ENCODE measurements at places on chromosomes 5 and 9.

DNA sequence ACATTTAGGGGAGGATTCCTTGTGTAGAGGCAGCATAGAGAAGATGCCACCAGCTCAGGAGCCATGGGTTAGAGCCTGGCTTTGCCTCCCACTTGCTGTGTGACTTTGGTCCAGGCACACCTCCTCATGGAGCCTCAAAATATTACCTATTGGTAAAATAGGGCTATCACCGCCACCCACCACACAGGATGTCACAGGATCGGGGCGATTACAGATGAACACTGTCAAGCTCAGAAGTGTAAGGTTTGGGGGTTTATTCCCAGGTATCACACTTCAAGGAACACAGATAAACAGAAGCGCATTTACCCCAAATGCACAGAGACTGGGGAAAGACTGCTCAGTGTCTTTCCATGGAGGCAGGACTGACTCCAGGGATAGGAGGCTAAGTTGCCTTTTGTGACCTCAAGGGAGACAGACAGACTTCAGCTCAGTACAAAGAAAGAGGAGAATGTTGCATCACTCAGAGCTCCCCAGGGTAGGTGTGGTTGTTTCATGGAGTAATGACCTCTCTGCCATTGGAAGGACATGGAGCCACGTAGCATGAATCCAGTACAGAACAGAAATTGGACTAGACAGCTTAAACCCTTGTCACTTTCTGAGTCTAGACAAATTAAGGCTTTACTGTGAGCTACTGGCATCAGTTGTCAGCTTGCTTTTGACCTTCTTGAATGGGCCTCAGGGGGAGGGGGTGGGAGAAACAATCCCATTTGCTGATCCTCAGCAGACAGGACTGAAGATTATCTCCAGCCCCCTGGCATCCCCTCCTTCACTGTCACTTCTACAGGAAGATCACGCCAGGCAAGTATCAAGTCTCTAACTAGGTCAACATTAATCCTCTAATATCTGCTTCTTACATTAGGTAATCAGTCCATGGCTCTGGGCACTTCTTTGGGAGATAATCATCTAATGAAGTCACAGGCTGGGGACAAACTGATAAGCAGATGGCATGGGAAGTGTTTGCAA, 6.5 kb downstream of the TRAF1 start:
- DNase-seq: no peak

DNA sequence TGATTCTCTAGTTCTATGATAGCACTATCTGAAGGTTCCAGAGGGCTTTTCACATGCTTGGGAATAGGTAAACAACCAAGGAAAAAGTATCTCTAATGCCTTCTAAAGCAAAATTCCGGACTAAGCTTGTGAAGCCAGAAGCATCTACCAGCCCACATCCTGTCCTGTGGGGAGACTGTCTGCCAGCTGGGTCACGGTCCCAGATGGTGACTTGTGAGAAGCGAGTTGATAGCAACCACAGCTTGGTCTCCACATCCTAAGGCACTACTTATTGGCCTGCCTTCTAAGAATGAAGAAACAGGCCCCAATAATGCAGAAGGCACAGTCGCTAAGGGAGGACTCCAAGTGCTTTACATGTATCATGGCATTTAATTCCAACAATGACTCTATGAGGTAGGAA, 184.1 kb upstream of the ADRA1B start:
- DNase-seq: no peak

- no peak for DNase-seq
Observed at GRCh38 chr5:95304711-95305110, 19.8 kb upstream of the MCTP1 start.

DNA sequence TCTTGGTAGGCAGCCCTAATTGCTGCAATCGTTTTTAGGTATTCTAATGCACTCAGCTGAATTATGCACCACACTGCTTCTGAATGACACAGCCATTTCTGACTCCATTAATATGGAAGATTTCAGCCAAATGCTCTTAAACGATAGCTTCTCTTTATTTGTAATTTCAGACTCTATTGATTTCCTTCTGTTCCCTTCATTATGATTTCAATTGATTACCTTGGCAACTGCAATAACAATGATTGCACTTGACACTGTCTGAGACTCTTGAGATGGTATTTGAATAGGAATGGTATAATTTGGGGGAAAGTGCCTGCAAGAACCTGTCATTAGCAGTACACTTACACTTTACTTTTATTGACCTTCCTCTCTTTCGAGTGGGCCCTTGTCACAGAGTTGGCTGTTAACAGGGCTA, 296.1 kb upstream of the DMAC1 start:
- DNase-seq: no peak

GRCh38 chr5:124887223-124887622, 140.8 kb upstream of the ZNF608 start:
- no peak for DNase-seq

DNA sequence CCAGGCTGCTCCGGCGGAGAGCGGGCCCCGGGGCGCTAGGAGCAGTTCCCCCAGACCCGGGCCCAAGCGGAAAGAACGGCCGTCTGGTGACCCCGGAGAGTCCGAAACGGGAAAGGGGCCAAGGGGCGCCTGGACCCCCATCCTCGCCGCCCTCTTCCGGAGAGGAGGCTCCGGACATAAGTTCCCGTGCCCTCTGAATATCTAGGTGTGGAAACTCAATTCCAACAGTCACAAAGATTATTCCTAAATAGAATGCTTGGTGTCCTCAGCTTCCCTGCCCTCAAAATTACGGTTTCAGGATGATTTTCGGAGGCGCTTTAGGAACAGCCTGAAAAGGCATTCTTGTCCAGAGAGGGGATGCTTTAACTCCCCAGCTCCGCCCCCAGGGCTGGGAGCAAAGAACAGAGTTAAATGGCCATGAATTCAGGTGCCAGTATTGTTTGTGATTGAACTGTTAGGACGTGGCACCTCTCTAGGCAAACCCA, 681 bp upstream of the LHFPL2 start:
- no peak for DNase-seq

DNA sequence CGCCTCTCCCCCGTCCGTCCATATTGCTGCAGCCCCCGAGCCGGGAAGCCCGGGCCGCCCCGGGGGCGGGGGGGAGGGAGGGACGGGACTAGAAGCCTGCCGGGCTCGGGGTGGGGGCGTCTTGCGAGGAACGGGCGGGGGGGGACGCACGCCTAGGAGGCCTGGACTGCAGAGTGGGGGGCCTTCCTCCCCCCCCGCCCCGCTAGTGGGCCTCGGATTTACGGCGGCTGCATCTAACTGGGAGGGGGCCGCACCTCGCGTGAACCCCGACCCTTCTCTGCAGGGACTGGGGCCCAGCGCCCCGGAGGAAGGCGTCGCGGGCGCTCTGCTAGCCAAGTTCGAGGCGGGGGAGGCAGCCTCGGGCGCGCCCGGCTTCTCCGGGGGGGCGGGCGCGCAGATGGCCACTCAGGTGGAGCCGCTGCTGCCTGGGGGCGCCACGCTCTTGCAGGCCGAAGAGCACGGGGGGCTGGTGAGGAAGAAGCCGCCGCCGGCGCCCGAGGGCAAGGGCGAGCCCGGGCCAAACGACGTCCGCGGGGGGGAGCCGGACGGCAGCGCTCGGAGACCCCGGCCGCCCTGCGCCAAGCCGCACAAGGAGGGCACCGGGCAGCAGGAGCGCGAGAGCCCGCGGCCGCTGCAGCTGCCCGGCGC, at the start of gene LARP1:
Gene LARP1 (plus strand): TSS at position 17 of the 648 bp plus-strand sequence. CDS start 381 bp downstream, at position 398.
- no peak for DNase-seq

GRCh38 chr5:123540534-123540933, 28.6 kb downstream of the CSNK1G3 start:
- DNase-seq: no peak
